Left renal cortex interstitium (tissue), 4 donors: ENCODE measurements at places on chromosomes 2 and 18. TPM values are rescaled to one million over a fixed set of nuclear protein-coding genes. Genes with fewer than 3 reads are reported as not detected.

DNA sequence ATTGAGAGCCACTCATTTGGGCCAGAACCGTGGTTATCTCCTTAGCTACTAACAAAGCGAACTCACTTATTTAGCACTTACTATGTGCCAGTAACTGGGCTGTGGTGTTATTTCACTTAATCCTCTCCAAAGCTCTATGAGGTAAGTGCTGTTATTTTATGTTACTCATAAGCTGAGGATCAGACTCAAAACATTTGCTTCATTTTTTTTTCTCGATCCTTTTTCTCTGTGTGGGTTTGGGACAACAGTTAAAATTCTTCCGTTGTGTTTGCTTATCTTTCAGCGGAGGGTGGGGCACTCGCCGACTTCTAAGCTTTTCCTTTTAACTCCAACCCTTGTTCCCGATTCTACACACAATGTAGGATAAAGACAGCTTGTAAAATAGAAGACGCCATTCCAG, 52.8 kb downstream of the TMEM178A start:
- no peak for DNase-seq

ANKRD62 gene
- 0.06 TPM for polyA plus RNA-seq

BUB1 gene
- polyA plus RNA-seq: 26.6 TPM

SH3RF3 gene
- 6.2 TPM for polyA plus RNA-seq

KYNU gene
- polyA plus RNA-seq: 5.3 TPM

DUSP19 gene
- polyA plus RNA-seq: 4.4 TPM

CNDP1 gene
- 1.8 TPM for polyA plus RNA-seq

- no peak for DNase-seq
Measured at GRCh38 chr2:168114619-168115018, 132.8 kb downstream of the STK39 start.

GRCh38 chr18:54135216-54135615, 89.3 kb downstream of the MBD2 start:
- peak; percentile 39 for DNase-seq

DNA sequence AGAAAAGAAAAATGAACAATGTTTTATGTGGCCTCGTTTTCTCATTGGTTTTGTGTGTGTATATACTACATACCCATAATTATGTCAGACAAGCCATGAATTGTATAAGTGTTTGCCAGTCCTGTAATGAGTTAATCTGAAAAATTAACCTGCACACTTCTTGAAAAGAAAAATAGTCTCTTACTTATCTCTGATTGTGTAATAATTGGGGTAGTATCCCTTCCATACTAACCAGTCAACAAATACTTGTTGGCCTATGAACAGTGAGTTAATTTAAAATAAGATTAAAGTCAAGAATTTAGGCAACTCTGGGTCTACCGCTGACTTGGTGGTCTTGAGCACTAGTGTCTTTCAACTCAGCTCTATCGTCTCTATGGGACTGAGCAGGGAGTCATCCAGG, 48.8 kb downstream of the ACVR1 start:
- no peak for DNase-seq

IL36A gene
- not detected for polyA plus RNA-seq

SNORC gene
- 0.92 TPM for polyA plus RNA-seq

IHH gene
- polyA plus RNA-seq: 1.7 TPM

AFF3 gene
- polyA plus RNA-seq: 24.6 TPM

DNA sequence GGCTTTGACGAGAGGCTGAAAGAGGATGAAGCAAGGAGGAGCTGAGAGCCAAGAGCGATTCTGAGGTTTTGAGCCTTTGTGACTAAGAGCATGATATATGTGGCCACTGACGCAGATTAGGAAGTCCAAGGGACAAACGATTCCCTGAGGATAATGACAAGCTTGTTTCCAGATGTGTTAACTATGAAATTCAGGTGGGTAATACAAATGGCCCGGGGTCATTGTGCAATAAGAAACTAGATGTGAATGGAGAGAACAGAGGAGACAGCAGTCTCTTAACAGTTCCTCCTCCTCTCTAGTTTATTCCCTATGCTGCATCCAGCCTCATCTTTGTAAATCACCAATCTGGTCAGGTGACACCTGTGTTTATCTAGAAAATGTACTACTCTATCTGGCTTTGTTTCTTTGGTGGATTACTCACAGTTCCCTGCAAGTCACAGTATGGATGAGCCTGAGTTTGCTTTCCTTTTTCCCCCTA, 84.2 kb downstream of the SOCS6 start:
- no peak for DNase-seq

CRYGD gene
- not detected for polyA plus RNA-seq

NOP58 gene
- 121 TPM for polyA plus RNA-seq

DNA sequence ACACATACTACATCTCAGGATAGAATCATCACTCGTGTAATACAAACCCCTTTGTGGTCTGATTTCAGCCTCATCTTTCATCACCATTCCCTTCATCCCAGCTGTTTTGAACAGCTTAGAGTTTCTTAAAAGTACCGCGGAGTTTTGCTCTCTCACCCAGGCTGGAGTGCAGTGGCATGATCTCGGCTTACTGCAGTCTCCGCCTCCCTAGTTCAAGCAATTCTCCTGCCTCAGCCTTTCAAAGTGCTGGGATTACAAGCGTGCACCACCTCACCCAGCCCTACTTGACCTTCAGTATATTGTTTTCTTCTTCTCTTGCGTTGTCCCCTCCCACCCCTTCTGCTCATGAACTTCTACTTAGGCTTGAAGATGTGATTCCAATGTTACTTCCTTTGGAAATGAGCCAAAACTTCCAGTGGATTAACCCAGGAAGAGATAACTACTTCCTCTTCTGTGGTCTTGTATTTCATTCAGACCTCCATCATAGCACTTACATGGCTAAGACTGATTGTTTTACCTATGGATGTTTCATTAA, 15.8 kb downstream of the ERLEC1 start:
- no peak for DNase-seq

- DNase-seq: no peak
Measured at GRCh38 chr2:190270298-190270697, 49.3 kb downstream of the HIBCH start.

DNA sequence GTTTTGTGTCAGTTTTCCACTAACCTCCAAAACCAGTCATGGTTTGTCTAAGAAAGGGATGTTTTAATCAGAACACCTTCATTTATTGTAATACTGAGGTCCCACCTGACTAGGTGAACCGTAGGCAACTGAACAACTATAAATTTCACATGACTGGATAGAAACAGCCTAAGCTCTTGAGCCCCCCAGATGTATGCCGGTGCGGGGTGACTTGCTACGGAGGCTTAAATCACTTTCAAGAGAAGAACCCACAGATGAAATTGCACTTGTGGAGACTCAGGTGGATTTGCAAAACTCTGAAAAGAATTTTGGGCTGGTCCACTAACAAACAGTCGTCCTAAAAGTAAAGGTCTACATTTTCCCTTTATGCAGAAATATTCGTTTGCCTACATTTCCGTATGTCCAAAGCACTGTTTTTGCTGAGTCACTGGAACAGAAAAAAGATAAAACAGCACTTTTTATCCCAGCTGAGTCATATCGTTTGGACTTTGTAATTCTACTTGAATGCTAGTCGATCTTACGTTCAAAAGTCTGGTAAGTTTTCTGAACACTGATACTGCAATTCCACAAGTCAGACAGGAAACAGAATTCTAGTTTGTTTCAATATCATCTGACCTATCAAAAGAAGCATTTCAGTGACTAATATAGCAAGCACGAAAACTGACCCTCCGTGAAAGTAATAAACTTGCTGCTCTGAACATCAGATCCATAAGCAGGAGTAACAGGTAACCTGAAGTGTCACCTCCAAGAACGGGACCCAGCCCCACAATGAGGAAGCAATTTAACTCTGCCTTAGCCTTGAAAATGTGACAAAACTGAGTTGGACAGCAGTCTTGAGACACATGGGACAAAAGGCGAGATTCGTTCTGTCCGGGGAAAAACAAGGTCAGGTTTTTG, 18.1 kb downstream of the ZNF516 start:
- no peak for DNase-seq

DNA sequence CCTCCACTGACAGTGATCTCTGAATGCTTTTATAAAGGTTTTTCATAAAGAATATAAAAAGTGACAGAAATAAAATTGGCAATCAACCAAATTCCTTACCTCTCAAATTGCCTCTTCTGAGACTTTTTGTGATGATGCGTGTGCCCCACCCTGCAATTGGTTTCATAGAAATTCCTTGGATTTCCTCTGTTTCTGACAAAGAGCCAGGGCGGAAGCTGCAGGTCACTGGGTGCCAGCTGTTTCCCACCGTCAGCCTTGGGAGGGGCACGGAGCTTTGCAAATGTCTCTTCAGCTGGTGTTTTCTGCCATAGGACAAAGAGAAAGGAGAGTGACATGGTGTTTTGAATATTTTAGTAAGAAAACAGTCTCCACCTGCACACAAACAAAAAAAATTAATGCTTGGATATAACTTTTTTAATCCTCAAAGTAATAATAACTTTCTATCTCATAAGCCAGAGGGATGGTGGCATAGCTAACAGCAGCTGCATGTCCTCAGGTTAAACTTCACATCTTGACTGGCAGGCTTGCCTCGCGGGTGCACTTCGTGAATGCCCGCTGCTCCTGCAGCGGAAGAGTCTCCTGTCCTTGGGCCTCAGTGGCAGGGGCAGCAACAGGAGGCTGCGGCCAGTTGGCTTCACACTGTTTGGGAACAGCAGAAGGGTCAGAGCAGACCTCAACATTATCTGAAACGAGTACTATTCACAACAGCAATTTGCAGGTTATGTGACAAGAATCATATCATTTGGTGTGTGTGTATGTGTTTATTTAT, 24.7 kb downstream of the AGAP1 start:
- DNase-seq: no peak

GLI2 gene
- polyA plus RNA-seq: 12.0 TPM

GRCh38 chr2:127659408-127660290, 13.7 kb downstream of the GPR17 start:
- no peak for DNase-seq

- no peak for DNase-seq
Measured at GRCh38 chr2:10987861-10988260, 76.1 kb downstream of the KCNF1 start.

DNA sequence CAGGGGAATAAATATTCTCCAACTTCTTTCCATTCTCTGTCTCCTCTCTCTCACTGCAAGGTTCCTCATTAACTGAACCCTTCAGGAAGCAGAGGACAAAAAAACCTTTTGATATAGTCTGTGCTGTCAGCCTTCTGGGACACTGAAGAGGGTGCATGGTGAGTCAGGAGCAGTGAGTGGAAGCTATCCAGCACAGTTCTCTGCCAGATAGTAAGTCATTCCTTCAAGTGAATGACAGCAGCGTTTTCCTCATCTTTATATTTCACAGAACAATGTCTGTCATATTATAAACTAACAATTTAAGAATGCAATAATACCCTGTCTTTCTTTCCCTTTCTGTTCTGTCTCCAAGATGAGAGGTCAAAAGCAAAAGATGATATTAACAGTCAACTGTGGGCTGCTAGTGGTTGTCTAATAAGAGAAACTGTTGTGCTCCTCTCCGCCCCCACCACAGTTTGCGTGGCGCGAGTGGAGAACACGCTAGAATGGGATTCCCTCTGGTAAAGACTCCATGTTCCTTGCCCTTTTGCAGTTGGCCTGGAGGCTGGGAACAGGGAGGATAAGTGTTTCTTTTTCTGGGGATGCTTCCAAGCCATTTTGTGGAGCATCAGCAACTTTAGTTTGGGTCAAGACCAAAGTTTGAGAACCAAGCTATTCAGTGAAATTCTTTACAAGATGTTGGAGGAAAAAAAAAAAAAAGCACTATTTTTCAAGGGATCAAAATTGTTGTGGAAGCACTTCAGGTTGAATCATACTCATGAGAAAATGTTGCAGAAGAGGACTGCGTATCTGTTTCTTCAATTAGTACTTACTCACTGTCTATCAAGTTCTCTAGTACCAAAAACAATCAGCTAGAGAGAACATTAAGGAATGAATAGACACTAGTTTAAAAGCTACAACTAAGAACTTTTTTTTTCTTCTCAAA, 430.2 kb downstream of the SETBP1 start:
- no peak for DNase-seq

DNA sequence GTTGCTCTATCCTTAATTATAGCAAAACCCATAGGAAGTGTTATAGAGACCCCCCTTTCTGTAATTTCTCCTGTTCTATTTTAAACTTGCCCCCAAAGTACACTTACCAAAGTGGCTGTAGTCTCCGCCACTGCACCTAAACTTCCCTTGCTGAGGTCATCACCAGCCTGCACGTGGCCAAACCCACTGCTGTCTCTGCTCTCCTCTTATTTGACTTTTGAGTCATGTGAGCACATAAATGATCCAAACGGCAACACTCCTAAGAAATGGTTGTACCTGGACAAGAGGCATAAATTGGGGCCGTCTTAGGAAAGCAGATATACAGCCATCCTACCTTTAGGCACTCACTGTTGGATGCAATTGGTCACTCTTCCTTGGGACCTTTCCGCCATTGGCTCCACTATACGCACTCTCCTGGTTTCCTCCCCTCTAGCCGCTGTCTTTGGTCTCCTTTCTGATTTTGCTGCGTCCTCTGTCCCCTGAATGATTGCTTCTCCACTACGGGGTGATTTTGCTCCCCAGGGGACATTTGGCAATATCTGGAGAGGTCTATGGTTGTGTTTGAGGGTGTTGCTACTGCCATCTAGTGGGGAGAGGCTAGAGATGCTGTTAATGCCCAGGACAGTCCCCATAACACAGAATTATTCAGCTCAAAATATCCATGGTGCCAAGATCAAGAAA, 19.2 kb upstream of the IL36G start:
- peak; percentile 39 for DNase-seq

- no peak for DNase-seq
Measured at GRCh38 chr2:136362676-136363390, 244.9 kb upstream of the CXCR4 start.

SLC4A3 gene
- polyA plus RNA-seq: 11.9 TPM

GRCh38 chr2:113041871-113042270, 10.8 kb downstream of the IL36B start:
- no peak for DNase-seq

FSHR gene
- polyA plus RNA-seq: not detected

- DNase-seq: no peak
Measured at GRCh38 chr2:202335791-202336467, 40.2 kb upstream of the BMPR2 start.

LYPD6B gene
- 33.1 TPM for polyA plus RNA-seq

RFTN2 gene
- 23.3 TPM for polyA plus RNA-seq

- no peak for DNase-seq
Measured at GRCh38 chr2:222946700-222947287, 86.0 kb downstream of the ACSL3 start.

DNA sequence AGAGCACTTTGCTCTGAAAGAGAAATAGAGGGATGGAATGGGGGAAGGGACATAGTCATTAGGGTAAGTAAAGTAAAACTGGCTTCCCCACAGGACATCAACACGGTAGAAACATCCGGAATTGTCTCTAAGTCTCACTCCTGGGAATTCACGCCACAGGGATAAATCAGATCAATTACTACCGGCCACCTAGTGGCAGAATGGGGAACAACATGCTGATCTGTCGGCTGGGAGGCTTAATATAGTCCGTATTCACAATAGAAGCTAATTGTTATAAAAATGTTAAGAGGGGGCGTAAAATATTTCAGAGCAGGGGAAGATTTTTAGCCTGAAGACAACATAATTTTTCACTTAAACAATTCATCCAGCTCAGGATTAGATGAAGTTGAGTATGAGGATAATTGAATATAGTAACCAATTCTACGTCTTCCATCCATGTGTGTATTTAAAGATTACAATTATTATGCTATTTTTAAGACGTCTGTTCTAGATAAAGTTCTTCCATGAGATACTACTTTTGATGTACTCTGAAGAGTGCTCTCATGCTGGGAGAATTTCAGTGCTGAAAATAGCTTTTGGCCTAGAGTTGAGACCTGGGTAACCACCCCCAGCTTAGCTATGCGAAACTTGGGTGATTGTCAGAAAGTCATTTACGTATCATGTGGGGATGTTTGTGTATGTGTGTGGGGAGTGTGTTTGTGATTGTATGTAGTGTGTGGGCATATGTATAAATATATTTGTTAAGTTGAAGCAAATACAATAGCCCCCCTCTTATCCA, 65.7 kb downstream of the LRRTM1 start:
- DNase-seq: no peak

- DNase-seq: no peak
Measured at GRCh38 chr2:112813280-112813966, 23.2 kb downstream of the IL1B start.

VIL1 gene
- 31.7 TPM for polyA plus RNA-seq
